ENCODE measurements at places on chromosomes 3 and 15. TPM values are rescaled to one million over a fixed set of nuclear protein-coding genes. Genes with fewer than 3 reads are reported as not detected.
A peak's percentile ranks its signal among the peaks of the same experiment; 100 is the strongest.

Gene SI
- total RNA-seq = 0.96 TPM

Gene SLC24A5
- not detected for total RNA-seq

DNA sequence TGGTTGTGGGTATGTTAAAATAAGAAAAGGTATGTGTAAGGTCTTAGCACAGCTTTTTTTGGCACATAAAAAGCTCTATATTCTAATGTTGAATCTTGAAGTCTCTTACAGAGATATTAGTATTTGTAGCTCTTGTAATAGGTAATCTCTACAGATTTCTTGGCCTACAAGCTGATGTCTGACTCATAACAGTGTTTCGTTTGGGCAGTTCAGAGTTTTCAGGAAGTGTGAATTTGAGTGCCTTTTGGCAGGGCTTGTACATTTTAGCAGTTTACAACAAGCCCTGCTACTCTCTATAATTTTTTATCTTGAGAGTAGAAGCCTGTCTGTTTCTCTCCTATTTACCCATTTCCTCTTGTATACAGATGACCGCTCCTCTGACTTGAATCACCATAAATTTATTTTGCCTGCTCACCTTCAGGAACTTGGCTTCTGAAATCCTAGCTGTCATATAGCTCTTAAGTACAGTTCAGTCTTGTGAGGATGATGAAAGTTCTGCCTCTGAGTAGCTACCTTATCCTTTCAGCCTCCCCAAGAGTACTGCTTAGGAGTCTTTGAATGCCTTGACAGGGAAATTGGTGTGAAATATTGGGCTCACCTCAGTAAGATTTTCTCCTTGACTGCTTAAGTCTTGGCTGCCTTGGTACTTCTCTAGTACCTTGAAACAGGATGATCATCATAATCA lies 419.9 kb upstream of the RARB start:
- no peaks in the 10 kb centered on the region for H3K36me3 ChIP-seq
- no peaks in the 10 kb centered on the region for H3K27me3 ChIP-seq
- no peaks in the 10 kb centered on the region for H3K4me1 ChIP-seq
- H3K27ac ChIP-seq = no peak overlapping the region

DNA sequence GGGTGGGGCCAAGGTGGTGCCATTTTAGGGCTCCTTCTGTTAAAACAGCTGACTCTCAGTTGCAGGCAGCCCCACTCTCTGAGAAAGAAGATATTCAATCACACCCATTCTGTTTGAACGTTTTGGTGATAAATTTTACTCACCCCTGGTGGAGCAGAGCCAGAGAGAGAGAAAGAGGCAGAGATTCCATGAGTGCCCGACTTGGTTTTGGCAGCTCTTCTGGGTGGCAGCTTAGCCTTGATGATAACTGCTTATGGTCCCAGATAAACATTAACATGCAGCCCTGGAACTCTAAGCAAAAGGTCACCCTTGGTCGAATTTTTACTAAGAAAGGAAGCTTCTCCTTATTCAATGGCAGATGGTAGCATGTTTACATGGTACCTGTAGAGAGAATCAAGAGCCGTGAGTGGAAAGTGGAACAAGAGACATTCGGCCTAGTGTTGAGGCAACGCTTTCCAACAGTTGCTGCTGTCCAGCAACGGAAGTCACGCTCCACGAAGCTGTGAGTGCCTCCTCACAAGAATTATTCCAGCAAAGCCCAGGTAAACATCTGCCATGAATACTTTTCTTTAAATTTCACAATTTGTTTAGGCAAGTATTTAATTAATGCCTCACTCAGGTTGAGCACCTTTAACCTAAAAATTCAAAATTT lies 530.6 kb upstream of the ROBO2 start:
- no peaks in the 10 kb centered on the region for H3K36me3 ChIP-seq
- DNase-seq = no peak
- no peaks in the 10 kb centered on the region for H3K4me1 ChIP-seq
- H3K27ac ChIP-seq = no peak overlapping the region
- no peak overlapping the region for H3K4me3 ChIP-seq

DNA sequence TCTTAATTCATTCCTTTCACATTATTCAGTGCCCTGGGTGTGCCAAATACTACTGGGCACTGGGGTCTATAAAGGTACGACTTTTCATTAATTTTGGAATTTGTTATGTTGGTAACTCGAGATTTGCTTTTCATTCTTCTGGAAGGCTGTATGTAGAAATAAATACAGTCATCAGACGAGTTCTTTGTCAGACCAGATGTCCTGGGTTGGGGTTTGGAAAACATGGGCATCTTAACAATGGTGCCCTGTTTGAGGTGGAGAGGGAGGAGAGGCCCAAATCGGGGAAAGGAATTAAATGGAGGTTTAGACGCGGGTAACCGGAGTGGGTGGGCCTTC lies 662 bp upstream of the GLCE start:
- H3K4me1 ChIP-seq = no peaks in the 10 kb centered on the region
- DNase-seq = no peak
- H3K27ac ChIP-seq = peak overlapping the region; percentile 73
- H3K36me3 ChIP-seq = no peaks in the 10 kb centered on the region
- H3K27me3 ChIP-seq = no peaks in the 10 kb centered on the region

Measured in prostate gland (tissue), 2 donors.